ENCODE measurements at places on chromosomes 6 and 20.

DNA sequence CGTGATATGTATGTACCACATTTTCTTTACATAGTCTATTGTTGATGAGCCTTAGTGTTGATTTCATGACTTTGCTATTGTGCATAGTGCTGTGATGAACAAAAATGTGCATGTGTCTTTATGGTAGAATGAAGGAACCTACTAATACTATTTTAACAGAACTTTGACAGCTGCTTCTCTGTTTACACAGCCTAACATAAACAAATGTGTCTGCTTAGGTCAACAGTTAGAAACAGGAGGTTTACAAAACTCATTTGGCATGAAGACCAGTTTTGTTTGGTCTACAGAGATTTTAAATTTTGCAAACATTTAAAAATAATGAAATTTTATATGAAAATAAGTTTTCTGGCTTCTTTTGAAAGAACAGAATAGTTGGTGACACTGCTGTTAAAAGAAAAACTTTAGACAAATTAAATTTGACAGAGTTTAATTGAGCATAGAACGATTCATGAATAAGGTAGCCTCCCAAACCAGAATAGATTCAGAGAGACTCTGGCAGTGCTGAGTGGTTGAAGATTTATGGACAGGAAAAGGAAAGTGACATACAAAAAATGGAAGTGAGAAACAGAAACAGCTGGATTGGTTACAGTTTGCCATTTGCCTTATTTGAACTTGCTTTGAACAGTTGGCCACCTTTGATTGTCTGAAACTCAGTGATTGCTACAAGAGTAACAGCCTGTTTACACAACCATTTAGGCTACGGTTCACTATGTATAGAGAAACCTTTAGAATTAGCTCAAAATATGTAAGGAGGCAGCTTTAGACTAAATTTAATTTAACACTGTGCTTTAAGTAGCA, 715.8 kb upstream of the HS3ST5 start:
- DNase-seq: no peak

GRCh38 chr6:24284006-24284405, 73.9 kb downstream of the DCDC2 start:
- no peak for DNase-seq

DNA sequence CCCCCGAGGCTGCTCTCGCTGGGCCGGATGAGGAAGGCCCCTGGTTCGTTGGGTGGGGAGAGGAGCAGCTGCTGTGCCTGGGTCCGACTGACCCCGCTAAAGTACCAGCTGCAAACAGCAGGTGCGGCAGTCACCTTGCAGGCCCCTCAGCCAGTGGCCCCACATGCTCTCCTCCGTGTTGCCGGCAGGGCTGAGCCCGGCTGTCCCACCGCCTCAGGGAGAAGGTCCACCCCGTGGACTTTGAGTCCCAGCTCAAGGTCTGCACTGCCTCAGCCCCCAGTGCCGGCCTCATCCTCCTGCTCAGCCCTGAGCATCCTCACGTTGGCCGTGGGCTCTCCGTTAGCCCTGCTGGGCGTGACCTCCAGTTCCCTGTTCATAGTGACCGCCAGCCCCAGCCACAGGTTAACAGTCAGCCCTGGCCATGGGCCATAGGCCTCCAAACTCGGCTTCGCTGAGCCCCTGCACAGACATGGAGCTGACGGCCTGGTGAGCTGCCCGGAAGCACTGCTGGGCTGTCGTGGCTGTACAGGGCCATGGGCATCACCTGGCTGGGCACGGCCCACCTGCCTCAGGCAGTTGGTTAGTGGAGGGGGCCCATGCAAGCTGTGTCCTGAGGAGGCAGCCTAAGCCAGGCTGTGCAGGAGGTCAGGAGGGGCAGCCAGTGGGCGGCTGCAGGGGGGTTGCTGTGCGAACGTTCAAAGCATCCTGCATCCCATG, 3.1 kb downstream of the SRMS start:
- no peak for DNase-seq

- DNase-seq: no peak
Measured at GRCh38 chr20:45672765-45673164, 2.7 kb upstream of the WFDC11 start.

GRCh38 chr20:63032861-63033793, 26.4 kb upstream of the BHLHE23 start:
- no peak for DNase-seq

- DNase-seq: no peak
Measured at GRCh38 chr6:1724616-1725015, 114.9 kb downstream of the FOXC1 start.

DNA sequence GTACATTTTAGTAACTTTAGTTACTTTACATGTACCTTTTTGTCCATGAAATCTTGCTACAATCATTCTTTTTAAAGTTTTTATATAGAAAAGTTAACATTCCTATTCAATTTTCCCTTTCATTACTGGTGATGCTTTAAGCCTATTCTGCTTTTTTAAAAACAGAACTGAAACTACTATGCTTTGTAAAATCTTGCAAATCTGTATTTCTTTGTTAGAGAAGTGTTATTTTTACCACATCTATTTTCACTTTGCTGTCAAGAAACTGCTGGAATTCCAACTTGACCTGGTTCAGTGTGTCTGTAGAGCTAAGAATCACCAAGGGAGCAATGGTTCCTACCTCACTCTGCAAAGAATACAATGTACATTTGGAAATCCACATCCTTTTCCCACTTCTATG, 21.8 kb upstream of the SAMD5 start:
- DNase-seq: no peak

- DNase-seq: no peak
Measured at GRCh38 chr6:897528-898207, 204.7 kb upstream of the EXOC2 start.

- no peak for DNase-seq
Measured at GRCh38 chr6:17505062-17505476, 95.0 kb upstream of the FAM8A1 start.

- DNase-seq: no peak
Measured at GRCh38 chr6:113290684-113291083, 566.5 kb upstream of the MARCKS start.

- DNase-seq: no peak
Measured at GRCh38 chr6:35703554-35703953, 14.8 kb upstream of the FKBP5 start.

All from bone marrow (tissue), 2 donors.